Hematopoietic multipotent progenitor cell treated with erythropoietin and hydrocortisone succinate and interleukin-3 and kit ligand, for 4 days (in vitro differentiated cells): ENCODE measurements at places on chromosomes 6 and 20.

- DNase-seq = peak; percentile 44
These were observed 6.6 kb downstream of the MYL9 start for GRCh38 chr20:36548006-36548315.

GRCh38 chr6:30341728-30342127 lies 3.2 kb upstream of the RPP21 start:
- no peak for DNase-seq

GRCh38 chr20:57911512-57912226 lies 201.9 kb upstream of the PMEPA1 start:
- no peak for DNase-seq

DNA sequence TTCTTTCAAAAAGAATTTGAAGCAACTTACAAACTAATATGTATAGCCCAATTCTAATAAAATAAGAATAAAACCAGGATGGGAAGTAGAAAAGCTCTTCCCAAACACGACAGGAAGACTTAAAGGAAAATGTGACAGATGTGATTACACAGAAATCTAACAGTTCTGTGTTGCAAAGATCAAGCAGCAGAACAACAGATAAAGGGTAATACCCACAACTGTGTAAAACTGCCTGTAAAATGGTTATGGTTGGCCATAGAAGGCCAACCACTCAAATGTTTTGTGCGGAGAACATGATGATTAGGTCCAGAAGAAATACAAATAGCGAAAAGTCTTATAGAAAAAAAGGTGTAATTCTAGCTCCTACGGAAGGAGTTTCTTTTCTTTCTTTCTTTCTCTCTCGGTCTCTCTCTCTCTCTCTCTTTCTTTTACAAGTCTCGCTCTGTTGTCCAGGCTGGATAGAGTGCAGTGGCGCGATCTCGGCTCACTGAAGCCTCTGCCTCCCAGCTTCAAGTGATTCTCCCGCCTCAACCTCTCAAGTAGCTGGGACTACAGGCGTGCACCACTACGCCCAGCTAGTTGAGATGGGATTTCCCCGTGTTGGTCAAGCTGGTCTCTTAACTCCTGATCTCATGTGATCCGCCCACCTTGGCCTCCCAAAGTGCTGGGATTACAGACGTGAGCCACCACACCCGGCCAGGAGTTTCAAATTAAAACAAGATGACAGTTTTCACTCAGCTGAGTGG lies 128.5 kb downstream of the QRSL1 start:
- DNase-seq = no peak

DNA sequence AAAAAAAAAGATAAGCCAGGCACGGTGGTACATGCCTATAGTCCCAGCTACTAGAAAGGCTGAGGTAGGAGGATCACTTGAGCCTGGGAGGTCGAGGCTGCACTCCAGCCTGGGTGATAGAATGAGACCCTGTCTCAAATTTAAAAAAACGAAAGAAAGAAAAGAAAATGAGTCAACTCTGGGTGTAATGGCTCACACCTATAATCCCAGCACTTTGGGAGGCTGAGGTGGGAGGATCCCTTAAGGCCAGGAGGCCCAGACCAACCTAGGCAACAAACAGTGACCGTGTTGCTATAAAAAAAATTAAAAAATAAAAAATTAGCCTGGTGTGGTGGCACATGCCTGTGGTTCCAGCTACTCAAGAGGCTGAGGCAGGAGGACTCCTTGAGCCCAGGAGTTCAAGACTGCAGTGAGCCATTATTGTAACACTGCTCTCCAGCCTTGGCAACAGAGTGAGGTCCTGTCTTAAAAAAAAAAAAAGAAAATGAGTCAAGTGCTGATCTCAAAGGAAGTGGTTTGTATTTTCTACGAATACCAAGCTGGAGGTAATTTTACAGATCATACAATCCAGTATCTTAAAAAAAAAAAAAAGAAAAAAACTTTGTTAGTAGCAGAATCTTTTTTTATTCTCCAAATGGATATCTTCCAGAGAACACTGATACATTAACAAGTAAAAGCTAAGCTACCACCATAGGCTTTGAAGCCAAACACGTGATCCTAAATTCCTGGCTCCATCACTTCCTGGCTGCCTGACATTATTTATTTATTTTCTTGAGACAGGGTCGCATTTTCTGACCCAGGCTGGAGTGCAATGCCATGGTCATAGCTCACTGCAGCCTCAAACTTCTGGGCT lies 5.7 kb downstream of the COMMD7 start:
- peak; percentile 68 for DNase-seq

DNA sequence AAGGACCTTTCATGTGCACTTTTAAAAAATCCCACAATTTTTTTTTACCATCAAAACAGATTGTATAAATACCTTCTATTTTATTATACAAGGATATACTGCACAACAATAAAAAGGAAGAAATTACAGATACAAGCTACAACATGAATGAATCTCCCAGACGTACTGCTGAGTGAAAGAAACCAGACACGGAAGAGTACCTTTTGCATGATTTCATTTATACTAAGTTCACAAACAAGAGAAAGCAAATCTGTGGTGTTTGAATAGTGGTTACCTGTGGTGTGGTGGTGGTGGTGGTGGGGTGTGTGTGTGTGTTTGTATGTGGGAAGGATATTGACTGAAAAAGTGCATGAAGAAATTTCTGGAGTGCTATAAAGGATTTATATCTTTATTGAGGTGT lies 6.8 kb upstream of the PLCB4 start:
- no peak for DNase-seq

DNA sequence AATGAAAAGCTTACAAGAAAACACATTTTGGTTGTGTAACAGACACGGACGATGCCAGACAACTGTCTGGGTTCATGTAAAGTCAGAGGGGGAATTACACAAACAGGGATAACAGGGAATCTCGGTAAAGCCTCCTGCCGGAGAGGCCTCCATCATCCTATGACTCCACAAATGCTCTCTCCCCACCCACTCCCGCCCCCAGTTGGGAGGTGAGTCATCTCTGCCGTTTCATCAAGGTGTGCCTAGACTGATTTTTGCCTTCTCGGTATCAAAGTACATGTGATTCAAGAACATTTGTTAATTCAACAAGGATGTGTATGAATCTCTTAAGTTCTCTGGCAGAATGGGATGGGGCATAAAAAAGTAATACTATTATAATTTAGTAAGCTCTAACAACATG lies 304.9 kb upstream of the PRDM1 start:
- DNase-seq = no peak

DNA sequence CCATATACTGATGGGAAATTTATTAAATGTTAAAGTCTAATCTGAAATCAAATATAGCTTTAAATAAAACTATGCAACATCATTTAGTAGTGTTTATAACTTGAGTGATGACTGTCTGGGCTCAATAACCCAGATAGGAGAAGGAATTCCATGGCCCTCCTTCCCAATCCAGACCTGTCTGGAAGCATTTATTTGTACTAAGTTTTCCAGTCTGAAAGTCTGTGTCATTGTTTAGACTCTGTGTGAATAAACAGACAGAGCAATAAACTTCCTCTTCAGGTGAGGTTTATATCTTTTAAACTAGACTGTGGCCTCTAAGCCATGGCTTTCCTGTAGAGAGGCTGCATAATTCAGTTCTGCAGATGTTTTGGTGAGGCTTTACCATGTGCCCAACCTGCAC lies 176.4 kb downstream of the SOX4 start:
- no peak for DNase-seq

- peak; percentile 24 for DNase-seq
These were observed 437.6 kb downstream of the MAFB start for GRCh38 chr20:40251284-40251932.

GRCh38 chr6:162438980-162439379 lies 288.6 kb downstream of the PRKN start:
- no peak for DNase-seq
